Fibroblast of villous mesenchyme (primary cell): ENCODE measurements at places on chromosomes 12 and 14. TPM values are rescaled to one million over a fixed set of nuclear protein-coding genes. Genes with fewer than 3 reads are reported as not detected.

Gene OTOGL
- total RNA-seq: under 0.01 TPM in 2 replicates

Gene PKP2
- total RNA-seq: 2.3 and 9.5 TPM in 2 replicates

Gene LYZ
- not detected in 2 replicates for total RNA-seq

Gene CPNE6
- not detected in 2 replicates for total RNA-seq

Gene CMA1
- not detected in 2 replicates for total RNA-seq

Gene C12orf60
- 0.32 and 0.86 TPM in 2 replicates for total RNA-seq

Gene SRRM4
- not detected in 2 replicates for total RNA-seq

Gene LBHD2
- not detected in 2 replicates for total RNA-seq
